Kidney glomerular epithelial cell (primary cell): ENCODE measurements at places on chromosomes 7 and 10.

DNA sequence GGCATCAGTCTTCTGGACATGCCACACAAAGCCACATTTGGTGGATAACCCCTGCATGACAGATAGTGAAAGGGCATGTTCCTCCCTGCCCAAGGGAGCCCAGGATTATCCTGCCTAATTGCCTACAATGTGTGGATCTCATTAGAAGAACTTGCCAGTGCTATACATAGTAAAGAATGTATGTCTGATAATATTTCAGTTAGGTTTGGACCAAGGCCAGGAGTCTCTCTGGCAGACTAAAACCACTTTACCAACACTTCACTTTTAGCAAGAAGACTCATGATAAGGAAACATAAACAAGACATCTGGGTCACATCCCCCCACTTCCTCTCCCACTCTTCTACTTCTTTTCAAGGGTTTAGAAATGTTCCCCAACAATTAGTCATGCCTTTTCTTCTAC is 196.7 kb downstream of the MTERF1 start:
- DNase-seq = no peak

DNA sequence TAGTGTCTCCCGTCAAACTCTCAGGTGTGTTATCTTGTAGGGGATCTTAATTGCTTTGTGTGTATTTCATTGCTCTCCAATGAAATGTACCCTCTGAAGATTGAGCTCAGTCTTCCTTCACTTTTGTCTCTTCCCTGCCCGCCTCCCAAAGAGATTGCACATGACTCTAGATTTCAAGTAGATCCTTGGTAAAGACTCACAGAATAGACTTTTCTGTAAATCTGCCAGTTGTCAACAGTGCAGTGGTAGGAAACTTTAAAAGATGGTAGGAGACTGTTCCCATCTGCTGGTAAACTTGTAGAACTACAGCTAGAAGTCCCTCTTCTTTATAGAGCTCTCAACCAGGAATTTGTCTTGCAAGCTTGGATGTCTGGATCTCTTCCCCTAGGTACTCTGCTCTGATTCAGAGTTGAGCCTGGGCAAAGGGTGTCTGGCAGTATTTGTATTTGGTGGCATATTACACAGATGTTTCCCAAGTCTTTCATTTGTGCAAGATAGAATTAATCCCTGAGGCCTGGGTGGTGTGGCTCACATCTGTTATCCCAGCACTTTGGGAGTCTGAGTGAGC is 9.6 kb downstream of the CCL26 start:
- DNase-seq = peak; percentile 58

DNA sequence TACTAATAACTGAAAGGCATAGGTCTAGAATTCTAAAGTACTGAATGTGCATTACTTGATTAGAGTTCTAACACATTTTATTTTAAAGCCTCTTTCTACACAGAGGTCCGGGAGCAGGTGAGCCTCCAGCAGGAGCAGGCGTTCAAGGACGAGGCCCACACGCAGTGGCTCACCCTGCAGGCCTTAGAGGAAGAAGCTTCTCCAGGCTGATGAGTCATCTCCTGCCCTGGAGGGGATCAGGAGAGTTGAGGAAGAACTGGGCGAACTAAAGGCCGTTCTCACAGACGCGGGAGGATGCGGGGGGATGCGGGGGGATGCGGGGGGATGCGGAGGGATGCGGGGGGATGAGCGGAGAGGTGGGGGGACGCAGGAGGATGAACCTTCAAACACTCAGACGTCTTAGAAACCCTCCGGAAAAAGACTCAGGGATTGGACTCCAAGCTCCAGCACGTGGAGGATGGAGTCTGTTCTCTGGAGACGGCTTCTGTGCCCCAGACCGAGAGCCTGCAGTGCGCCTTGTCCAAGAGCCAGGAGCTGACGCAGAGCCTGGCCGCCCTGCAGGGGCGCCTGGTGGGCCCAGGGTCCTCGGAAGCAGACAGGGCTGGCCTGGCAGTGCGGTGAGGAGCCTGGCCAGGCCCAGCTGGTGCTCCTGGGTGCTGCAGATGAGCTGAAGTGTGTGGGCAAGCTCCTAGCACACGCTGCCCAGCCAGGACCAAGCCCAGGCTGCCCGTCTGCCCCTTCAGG is 433.7 kb upstream of the TPK1 start:
- DNase-seq = no peak

GRCh38 chr7:7889791-7890568 is 78.6 kb upstream of the GLCCI1 start:
- no peak for DNase-seq

- no peak for DNase-seq
These were observed 20.3 kb downstream of the ZNF783 start for GRCh38 chr7:149282331-149282655.

GRCh38 chr10:16570731-16571130 is 49.1 kb upstream of the C1QL3 start:
- DNase-seq = no peak

GRCh38 chr7:98133621-98134303 is 27.1 kb downstream of the LMTK2 start:
- DNase-seq = peak; percentile 70

- DNase-seq = no peak
These were observed 195.2 kb upstream of the C7orf33 start for GRCh38 chr7:148395352-148395811.

DNA sequence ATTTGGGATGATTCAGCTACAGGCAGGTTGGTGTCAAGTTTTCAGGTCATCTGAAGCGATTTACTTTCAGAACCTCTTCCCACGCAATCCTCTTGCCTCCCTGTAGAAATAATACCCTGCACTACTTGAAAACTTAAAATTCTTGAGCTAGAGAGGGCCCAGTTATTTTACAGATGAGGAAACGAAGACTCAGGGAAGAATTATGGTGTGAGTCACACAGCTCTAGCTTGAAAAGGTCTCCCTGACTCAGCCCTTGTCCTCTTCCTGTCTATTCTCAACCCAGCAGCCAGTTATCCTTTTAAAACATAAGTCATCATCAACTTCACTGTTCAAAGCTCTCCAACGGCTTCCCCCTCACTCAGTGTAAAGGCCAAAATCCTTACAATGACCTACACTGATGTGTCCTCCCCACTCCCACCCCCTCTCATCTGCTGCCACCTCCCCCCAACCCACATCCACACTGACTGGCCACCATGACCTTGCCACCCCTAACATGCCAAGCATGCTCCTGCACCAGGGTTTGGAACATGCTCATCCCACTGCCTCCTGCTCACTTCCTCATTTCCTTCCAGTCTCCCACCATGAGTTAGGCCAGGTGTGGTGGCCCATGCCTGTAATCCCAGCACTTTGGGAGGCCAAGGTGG is 3.4 kb downstream of the DNMBP start:
- DNase-seq = peak; percentile 99

- DNase-seq = peak; percentile 54
These were observed 50.6 kb downstream of the VPS41 start for GRCh38 chr7:38858259-38858884.

DNA sequence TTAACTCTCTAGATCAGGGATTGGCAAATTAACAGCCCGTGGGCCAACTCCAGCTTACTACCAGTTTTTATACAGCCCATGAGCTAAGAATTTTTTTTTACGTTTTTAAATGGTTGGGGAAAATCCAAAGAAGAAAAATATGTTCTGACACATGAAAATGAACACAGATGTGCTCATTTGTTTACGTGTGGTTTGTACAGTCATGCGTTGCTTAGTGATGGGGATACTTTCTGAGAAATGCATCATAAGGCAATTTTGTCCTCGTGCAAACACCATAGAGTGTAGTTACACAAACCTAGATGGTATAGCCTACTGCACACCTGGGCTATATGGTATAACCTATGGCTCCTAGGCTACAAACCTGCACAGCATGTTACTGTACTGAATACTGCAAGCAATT is 8.3 kb upstream of the SMKR1 start:
- DNase-seq = peak; percentile 55

- DNase-seq = peak; percentile 93
These were observed 17.2 kb upstream of the UBE2H start for GRCh38 chr7:129969881-129970446.

GRCh38 chr10:110893559-110894179 is 21.9 kb downstream of the PDCD4 start:
- peak; percentile 66 for DNase-seq

DNA sequence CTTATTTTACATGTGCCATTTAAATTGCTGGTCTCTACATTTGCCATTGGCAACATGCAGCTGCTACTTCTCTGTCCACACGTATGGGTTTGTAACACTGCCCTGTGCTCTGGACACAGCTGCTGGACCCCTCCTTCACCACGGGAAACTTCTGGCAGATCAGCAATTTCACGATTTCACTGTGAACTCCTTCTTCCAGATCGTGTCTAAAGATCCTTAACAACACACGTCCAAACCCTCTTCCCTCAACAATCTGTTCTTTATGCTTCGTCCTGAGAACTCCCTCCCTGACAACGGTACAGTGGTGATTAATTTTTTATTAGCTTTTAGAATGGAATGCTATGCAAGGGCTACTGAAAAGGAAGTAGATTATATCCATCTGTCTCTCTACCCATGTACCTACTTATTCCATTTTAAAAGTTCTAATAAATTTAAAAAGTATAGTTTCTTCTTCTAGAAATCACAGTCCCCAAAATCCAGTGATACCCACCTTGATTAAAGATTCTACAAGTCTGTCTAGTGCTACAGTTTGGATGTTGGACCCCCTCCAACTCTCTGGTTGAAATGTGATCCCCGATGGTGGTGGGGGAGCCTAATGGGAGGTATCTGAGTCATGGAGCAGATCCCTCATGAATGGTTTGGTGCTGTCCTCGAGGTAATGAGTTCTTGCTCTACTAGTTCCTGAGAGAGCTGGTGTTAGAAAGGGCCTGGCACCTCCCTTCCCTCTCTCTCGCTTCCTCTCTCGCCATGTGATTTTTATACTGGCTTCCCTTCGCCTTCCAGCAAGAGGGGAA is 81.0 kb downstream of the KIAA1549 start:
- DNase-seq = no peak

DNA sequence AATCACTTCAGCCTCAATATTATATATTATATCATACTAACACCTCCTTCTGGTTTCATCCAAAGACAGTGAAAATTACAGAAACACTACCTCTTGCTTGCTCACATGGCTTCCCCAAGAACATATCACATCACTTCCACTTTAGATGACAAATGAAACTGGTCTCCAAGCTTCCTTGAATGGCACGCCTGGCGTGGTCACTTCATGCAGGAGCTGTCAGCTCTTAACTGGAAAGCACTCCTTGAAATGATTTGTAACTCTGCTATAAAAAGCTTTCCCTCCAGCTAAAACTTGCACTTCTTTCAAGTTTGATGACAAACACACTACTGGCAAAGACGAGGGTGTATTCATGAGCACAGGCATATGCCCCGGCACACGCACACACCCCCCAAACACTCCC is 84.1 kb upstream of the INHBA start:
- no peak for DNase-seq

- no peak for DNase-seq
These were observed 58.4 kb downstream of the ZNF467 start for GRCh38 chr7:149714910-149715471.

GRCh38 chr7:22248111-22248809 is 108.7 kb downstream of the RAPGEF5 start:
- DNase-seq = no peak

DNA sequence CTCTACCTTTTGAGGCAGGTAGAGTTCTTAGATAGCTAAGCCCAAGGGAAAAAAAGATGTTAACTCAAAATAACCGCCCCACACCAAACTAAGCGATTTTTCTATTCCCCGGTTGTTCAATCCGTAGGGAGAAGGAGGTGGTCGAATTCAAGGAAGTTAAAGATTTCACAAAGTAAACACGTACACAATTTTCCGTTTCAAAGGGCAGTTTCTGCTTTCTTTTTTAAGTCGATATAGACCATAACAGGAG is 842 bp downstream of the KBTBD2 start:
- no peak for DNase-seq

DNA sequence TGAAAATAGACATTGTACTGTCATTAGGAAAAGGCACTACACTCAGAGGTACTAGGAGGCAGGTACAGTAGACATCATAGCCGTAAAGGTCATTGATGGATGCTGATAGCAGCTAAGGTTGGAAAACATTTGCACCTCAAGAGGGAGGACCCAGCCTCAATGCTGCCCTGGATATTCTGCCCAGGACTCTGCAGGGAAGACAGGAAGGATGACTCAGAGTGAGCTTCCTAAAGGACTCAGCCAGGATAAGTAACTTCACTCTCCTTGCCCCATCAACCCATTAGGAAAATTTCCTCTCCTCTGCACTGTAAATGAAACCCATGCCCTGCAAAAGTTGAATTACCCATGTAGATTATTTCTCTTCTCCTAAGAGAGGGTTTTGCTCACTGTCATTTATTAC is 617.9 kb upstream of the MKI67 start:
- DNase-seq = no peak

DNA sequence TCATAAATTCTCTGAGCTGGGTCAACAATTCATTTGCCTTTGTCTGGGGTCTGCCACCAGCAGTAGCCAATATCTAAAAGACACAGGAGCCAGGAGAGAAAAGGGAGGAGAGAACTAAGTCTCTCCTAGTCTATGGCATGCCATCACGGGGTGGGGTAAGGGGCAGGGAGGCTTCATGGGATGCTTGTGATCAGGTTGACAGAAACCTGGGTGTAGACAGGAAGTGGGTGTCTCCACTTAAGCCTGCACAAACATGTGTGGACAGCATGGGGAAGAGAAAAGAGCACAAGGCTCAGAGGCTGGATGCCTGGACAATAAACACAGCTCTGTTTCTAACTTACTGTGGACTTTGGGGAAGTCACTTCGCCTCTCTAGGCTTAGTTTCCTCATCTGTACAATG is 11.5 kb upstream of the C10orf53 start:
- no peak for DNase-seq

DNA sequence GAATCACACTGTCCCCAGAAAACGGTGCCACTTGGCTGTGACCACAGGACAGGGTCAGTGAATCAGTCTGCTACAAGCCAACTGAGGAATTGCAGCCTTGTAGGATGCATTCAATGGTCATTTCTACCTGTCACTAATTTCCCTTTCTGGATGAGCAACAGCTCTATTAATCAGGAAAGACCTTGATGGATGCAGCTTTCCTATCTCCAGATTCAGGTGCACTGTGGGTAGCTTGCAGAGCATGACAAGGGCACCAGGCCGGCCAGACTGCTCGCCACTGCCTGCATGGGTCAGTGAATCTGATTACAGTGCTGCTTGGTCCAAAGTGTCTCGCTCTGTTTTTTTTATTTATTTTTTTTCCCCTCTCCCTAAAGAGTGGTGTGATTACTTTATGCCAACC is 506.8 kb upstream of the AUTS2 start:
- no peak for DNase-seq

GRCh38 chr7:47890606-47891005 is 57.7 kb downstream of the PKD1L1 start:
- DNase-seq = no peak

DNA sequence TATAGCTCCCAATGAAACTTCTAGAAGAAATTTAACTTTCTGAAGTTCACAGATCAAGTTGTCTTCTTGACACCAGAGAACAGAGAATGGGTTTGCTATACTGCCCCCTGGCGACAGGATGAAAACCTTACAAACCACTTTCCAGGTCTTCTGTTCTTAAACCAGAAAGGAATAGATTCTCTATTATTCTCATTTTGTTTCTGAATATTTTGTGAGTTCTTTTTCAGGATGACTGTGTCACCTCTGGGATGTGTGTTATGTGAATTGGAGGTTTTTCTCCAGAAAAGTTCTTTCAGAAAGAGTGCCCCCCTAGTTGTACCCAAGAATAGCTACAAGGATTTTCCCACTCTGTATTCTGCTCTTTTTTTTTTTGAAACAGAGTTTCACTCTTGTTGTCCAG is 6.3 kb downstream of the IFT22 start:
- peak; percentile 14 for DNase-seq

GRCh38 chr7:117064688-117065087 is 111.4 kb downstream of the ST7 start:
- no peak for DNase-seq

- no peak for DNase-seq
These were observed 184.3 kb upstream of the MBL2 start for GRCh38 chr10:52956861-52957260.

GRCh38 chr7:108335269-108335918 is 120.8 kb downstream of the NRCAM start:
- no peak for DNase-seq
